ENCODE measurements at places on chromosomes 3 and 15. TPM values are rescaled to one million over a fixed set of nuclear protein-coding genes. Genes with fewer than 3 reads are reported as not detected.

DNA sequence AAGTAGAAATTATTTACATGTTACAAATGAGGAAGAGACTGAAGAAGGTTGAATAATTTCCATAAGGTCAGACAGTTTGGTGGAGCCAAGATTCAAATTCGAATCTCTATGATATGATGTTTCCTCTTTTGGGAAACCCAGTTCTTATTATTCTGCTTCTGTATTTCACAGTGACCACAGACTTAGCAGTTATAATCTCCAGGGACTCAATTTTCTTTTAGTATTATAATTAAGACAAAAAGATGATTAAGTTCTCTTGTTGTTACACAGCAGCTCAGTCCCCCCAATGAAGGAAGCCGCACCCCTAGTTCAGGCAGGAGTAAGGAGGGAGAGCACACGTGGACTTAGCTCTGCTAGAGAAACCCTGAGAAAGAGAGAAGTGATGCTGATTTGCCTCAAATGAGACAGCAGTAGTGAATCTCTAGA lies 130.6 kb downstream of the CCNL1 start:
- peaks cover 2% of the 10 kb centered on the region for H3K4me1 ChIP-seq
- DNase-seq, result no peak
- H3K27ac ChIP-seq, result no peak overlapping the region
- H3K27me3 ChIP-seq, result peaks cover 3% of the 10 kb centered on the region
- H3K36me3 ChIP-seq, result no peaks in the 10 kb centered on the region

The FOXL2NB gene
- not detected for total RNA-seq

The CKMT1B gene
- total RNA-seq, result not detected

The KBTBD12 gene
- total RNA-seq, result not detected

- no peak overlapping the region for H3K4me3 ChIP-seq
- no peak for DNase-seq
- H3K36me3 ChIP-seq, result peaks cover 58% of the 10 kb centered on the region
- no peaks in the 10 kb centered on the region for H3K27me3 ChIP-seq
- H3K4me1 ChIP-seq, result peaks cover 31% of the 10 kb centered on the region
These were observed 62.0 kb downstream of the ZNF148 start for GRCh38 chr3:125313060-125313635.

The LYZL4 gene
- not detected for total RNA-seq

- no peaks in the 10 kb centered on the region for H3K4me1 ChIP-seq
- no peak overlapping the region for H3K4me3 ChIP-seq
- no peak overlapping the region for H3K27ac ChIP-seq
- H3K36me3 ChIP-seq, result no peaks in the 10 kb centered on the region
- no peak for DNase-seq
These were observed 142.3 kb upstream of the TPM1 start for GRCh38 chr15:62900071-62900802.

DNA sequence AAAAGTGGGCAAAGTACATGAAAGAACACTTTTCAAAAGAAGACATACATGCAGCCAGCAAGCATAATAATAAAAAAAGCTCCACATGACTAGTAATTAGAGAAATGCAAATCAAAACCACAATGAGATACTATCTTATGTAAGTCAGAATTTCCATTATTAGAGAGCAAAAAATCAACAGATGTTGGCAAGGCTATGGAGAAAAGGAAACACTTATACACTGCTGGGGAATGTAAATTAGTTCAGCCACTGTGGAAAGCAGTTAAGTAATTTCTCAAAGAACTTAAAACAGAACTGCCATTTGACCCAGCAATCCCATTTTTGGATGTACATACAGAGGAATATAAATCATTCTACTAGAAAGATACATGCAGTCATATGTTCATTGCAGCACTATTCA lies 360.7 kb downstream of the NSUN3 start:
- H3K4me3 ChIP-seq, result no peak overlapping the region
- no peaks in the 10 kb centered on the region for H3K27me3 ChIP-seq
- H3K36me3 ChIP-seq, result no peaks in the 10 kb centered on the region
- no peak for DNase-seq

- no peak overlapping the region for H3K4me3 ChIP-seq
- no peaks in the 10 kb centered on the region for H3K4me1 ChIP-seq
- H3K27ac ChIP-seq, result no peak overlapping the region
- no peaks in the 10 kb centered on the region for H3K36me3 ChIP-seq
These were observed 47.9 kb downstream of the CORO2B start for GRCh38 chr15:68626739-68627138.

The TEX55 gene
- total RNA-seq, result not detected

- H3K27ac ChIP-seq, result no peak overlapping the region
- no peaks in the 10 kb centered on the region for H3K36me3 ChIP-seq
- H3K4me1 ChIP-seq, result peaks cover 14% of the 10 kb centered on the region
- no peak overlapping the region for H3K4me3 ChIP-seq
These were observed 8.0 kb downstream of the MUC13 start for GRCh38 chr3:124926426-124927101.

DNA sequence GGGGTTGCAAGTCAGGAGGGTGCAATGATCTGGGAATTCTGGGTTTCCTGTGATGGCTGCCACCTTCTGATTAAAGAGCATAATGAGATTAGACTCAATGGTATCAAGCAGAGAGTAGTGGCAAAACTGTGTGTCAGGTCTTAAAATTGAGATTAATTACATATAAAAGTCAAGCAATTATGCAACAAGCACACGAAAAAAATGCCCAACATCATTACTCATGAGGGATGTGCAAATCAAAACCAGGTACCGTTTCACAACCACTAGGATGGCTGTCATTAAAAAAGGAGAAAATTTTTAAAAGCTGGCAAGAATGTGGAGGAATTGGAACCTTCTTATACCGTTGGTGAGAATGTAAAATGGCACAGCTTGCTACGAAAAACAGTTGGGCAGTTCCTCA lies 205.0 kb downstream of the OSBPL10 start:
- no peak for DNase-seq
- no peak overlapping the region for H3K27ac ChIP-seq
- peaks cover 7% of the 10 kb centered on the region for H3K27me3 ChIP-seq
- H3K4me3 ChIP-seq, result no peak overlapping the region
- H3K4me1 ChIP-seq, result no peaks in the 10 kb centered on the region
- no peaks in the 10 kb centered on the region for H3K36me3 ChIP-seq

GRCh38 chr3:62479326-62479725 lies 106.0 kb upstream of the FEZF2 start:
- DNase-seq, result no peak
- no peak overlapping the region for H3K27ac ChIP-seq
- H3K4me3 ChIP-seq, result no peak overlapping the region

DNA sequence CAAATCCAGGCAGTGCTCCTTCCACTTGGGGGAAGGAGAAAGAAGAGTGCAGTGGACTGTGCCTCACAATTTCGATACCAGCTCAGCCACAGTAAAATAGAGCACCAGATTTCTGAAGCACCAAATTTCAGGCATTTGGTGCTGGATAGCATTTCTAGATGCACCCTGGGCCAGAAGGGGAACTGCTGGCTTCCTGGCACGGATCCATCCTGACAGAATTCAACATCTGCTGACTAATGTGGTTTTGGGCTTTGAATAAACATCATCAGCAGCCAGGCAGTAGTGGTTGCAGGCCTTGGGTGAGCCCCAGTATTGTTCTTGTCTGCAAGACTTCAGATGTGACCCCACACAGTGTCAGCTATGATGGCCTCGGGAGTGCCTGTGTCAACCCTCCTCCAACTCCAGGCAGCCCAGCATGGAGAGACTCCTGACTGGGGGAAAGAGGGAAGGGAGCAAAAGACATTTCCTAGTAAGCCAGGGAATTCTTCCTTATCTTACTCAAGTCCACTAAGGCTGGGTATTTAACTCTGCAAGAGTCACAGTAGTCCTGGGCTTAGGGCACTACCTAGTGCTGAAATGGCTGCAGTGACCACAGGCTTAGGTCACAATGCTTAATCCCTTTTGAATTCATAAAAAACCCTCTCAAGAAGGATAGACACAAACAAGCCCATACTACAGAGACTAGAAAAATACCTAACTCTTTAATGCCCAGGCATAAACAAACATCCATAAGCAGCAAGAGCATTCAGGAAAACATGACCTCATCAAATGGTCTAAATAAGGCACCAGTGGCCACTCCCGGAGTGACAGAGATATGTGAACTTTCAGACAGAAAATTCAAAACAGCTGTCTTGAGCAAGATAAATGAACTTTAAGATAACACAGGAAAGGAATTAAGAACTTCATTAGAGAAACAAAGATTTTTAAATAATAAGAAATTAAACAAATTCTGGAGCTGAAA lies 74.7 kb downstream of the SPATA16 start:
- H3K27me3 ChIP-seq, result no peaks in the 10 kb centered on the region
- no peak overlapping the region for H3K27ac ChIP-seq
- no peak overlapping the region for H3K4me3 ChIP-seq
- no peak for DNase-seq
- H3K4me1 ChIP-seq, result no peaks in the 10 kb centered on the region
- H3K36me3 ChIP-seq, result no peaks in the 10 kb centered on the region

GRCh38 chr3:114411811-114412803 lies 118.3 kb downstream of the TIGIT start:
- no peak for DNase-seq
- no peak overlapping the region for H3K4me3 ChIP-seq
- H3K27me3 ChIP-seq, result no peaks in the 10 kb centered on the region
- no peak overlapping the region for H3K27ac ChIP-seq

The EIF3J gene
- total RNA-seq, result 91.6 TPM

- no peak overlapping the region for H3K27ac ChIP-seq
- peaks cover 2% of the 10 kb centered on the region for H3K27me3 ChIP-seq
- H3K4me1 ChIP-seq, result no peaks in the 10 kb centered on the region
- H3K36me3 ChIP-seq, result no peaks in the 10 kb centered on the region
- no peak for DNase-seq
- no peak overlapping the region for H3K4me3 ChIP-seq
These were observed 1.7 kb upstream of the RBP2 start for GRCh38 chr3:139477710-139478640.

- peaks cover 11% of the 10 kb centered on the region for H3K4me1 ChIP-seq
- DNase-seq, result peak; percentile 39
- no peak overlapping the region for H3K4me3 ChIP-seq
- no peaks in the 10 kb centered on the region for H3K36me3 ChIP-seq
- no peak overlapping the region for H3K27ac ChIP-seq
These were observed 51.6 kb upstream of the CMTM7 start for GRCh38 chr3:32340039-32340438.

The LYSMD4 gene
- 8.9 TPM for total RNA-seq

The SLC6A11 gene
- not detected for total RNA-seq

DNA sequence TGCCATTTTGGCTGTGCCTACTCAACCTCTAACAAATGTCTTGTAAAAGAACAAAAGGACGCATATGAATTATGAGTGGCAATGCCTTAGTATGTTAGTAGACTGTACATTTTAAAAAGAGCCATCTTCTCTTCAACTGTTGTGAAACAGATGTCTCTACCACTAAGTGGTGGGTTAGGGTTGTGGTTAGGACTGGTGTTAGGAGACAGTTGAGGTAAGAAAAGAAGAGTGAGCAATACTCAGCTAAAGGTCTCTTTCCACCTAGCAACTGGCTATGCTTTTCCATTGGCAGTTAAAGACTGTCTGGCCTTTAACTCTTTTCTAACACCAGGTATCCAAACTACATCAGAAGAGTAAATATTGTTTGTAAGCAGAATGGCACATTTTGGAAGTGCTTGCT lies 221.7 kb upstream of the TBC1D5 start:
- peak; percentile 48 for DNase-seq
- no peak overlapping the region for H3K27ac ChIP-seq
- H3K27me3 ChIP-seq, result no peaks in the 10 kb centered on the region
- peaks cover 8% of the 10 kb centered on the region for H3K4me1 ChIP-seq

DNA sequence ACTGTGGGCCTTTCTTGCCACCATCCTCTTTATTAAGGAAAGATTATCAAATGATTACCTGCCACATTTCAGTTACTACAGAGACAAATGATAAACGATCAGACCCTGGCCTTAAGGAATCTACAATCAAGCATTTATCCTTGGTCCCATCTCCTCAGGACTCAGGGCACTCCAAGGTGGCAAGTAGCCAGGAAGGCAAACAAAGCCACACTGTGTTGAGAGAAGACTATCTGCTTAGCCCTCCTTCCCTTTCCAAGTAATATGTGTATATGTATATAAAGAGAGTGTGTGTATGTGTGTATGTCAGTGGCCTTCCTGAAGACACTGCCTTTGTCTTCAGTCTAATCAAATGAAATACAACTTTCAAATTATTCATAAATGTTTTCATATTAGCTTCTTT lies 490.1 kb upstream of the ATP11B start:
- no peaks in the 10 kb centered on the region for H3K36me3 ChIP-seq
- no peaks in the 10 kb centered on the region for H3K4me1 ChIP-seq
- DNase-seq, result no peak
- H3K4me3 ChIP-seq, result no peak overlapping the region

GRCh38 chr3:45368382-45368781 lies 20.0 kb upstream of the LARS2 start:
- no peaks in the 10 kb centered on the region for H3K36me3 ChIP-seq
- no peak overlapping the region for H3K4me3 ChIP-seq
- peaks cover 12% of the 10 kb centered on the region for H3K27me3 ChIP-seq
- H3K4me1 ChIP-seq, result peaks cover 5% of the 10 kb centered on the region
- DNase-seq, result no peak

DNA sequence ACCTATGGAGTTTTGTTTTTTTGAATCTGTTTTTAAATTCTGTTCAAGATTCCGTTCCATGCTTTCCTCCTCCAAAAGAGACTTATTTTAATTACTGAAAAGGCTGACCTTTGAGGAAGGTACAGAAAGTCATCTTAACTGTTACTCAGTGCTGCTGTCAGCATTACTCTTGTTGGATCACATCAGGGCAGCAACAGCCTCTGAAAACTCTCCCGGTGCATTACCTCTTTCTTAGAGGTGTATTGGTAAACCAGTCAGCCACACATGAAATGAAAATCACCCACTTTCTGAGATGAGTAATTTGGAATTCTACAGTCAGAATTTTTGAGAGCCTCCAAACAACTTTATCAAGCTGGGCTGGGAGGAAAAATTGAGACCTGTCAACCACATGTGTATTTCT lies 88.5 kb upstream of the LIMD1 start:
- no peak overlapping the region for H3K4me3 ChIP-seq
- H3K27ac ChIP-seq, result no peak overlapping the region
- H3K36me3 ChIP-seq, result peaks cover 4% of the 10 kb centered on the region
- DNase-seq, result no peak
- no peaks in the 10 kb centered on the region for H3K27me3 ChIP-seq

DNA sequence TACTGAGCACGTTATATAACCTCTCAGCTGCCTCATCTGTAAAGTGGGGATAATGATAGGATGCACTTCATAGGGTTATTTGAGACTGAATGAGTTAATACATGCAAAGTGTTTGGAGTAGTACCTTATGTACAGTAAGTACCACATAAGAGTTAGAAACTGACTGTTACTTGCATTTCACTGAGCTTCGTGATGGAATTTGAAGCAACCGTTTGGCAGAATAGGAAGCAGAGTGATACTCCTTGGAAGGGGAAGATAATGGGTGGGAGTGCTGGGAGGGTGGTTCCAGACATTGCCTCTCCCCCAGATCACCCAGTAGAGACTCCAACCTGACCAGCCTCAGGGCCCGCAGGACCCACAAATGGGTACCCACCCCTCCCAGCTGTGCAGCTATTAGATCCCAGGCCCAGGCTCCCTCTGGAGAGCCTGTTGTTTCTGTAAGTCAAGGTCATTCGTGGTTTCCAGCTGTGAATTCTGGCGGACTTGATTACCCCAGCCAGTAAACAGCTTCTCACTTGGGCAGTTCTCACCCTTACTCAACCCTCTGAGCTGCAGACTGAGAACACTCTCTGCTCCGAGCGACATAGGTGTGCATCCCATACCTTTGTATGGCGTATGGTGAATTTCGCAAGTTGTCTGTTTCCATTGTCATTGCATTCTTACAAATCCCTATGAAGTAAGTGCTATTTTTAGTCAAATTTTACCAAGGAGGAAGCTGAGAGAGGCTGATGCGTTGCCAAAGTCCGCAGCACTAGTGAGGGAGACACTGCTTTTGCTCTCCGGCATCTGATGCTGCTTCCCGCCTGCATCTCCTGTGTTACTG lies 11.1 kb downstream of the ALPK3 start:
- no peak for DNase-seq
- peaks cover 23% of the 10 kb centered on the region for H3K27me3 ChIP-seq
- no peak overlapping the region for H3K4me3 ChIP-seq
- H3K4me1 ChIP-seq, result no peaks in the 10 kb centered on the region
- H3K36me3 ChIP-seq, result no peaks in the 10 kb centered on the region
